ENCODE measurements at places on chromosomes 11 and 22.

DNA sequence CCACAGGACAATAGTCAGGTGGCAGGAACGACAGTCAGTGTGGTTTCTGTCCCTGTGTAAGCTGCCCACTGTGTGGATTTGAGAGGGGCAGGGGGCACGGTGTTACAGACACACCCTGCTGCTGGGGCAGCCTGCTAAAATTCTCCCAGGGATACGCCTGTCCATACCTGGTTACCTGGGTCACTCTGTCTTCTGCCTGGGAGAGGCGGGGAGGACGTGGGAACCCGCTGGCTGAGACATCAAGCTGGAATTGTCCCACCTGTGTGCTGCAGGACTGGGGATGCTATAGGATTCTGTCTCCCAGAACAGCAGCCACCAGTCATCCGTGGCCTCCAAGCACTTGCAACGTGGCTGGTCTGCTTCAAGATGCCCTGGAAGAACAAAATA is 63.8 kb upstream of the LINC01488 start:
- no peak for DNase-seq

DNA sequence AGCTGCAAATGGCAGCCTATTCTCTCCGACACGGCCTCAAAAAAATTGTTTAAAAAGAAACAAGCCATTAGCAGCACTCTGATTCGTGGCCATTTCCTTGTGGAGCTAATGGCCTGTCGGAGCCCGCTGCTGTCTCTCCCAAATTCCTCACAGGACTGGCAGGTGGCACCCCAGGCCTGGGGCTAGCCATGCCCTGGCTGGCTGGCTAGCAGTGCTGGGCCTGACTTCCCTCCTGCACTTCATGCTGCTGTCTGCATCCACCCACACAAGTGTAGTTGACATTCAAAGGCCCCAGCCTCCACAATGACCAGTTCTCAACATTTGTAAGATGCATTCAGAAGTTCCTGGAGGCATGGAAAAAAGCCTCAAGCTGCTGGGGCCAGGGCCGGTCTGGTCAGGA is 61.5 kb downstream of the SMCO4 start:
- no peak for DNase-seq

GRCh38 chr11:16195651-16196050 is 160.7 kb downstream of the SOX6 start:
- DNase-seq: no peak

DNA sequence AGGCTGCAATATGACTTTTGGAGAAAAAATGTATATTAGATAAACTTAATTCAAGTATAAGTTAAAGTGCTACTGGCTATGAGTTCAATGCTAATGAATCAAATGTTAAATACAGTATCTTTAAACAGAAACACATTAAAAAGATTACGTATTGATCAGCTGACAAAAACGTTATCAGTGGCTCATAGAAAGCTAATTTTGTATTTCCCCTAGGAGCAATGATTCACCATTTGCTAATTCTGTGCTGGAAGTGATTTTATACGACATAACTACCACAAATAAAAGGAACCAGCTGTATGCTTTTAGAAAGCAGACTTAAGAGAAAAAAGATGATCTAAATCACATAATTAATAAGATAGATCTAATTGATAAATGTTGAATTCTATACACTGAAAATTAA is 43.6 kb downstream of the MRE11 start:
- no peak for DNase-seq

GRCh38 chr11:13939961-13940906 is 22.3 kb upstream of the SPON1 start:
- no peak for DNase-seq

- DNase-seq: no peak
These were observed 4.0 kb upstream of the PPARA start for GRCh38 chr22:46146329-46146728.

GRCh38 chr11:85930879-85931366 is 75.7 kb downstream of the CCDC83 start:
- no peak for DNase-seq

GRCh38 chr11:24324211-24324610 is 172.6 kb upstream of the LUZP2 start:
- no peak for DNase-seq

- DNase-seq: no peak
These were observed 13.1 kb downstream of the ZBED5 start for GRCh38 chr11:10844796-10845195.

DNA sequence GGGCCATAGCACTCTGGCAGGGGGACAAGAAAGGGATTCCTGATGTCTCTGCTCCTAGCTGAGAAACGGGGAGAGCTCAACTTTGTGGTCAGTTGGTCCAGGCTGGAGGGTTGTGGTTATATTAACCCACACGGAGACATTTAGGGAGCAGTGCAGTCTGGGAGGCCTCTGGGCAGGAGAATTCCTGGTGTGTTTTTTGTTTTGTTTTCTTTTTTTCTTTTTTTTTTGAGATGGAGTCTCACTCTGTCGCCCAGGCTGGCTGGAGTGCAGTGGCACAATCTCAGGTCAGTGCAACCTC is 88.0 kb upstream of the SHISAL1 start:
- no peak for DNase-seq

- no peak for DNase-seq
These were observed 118.6 kb downstream of the TIMP3 start for GRCh38 chr22:32920032-32920628.

- no peak for DNase-seq
These were observed 13.2 kb upstream of the APOL6 start for GRCh38 chr22:35634943-35635540.

- no peak for DNase-seq
These were observed 1.0 kb upstream of the PKNOX2 start for GRCh38 chr11:125163431-125164063.

GRCh38 chr11:77672264-77672663 is 34.7 kb upstream of the CLNS1A start:
- DNase-seq: no peak

DNA sequence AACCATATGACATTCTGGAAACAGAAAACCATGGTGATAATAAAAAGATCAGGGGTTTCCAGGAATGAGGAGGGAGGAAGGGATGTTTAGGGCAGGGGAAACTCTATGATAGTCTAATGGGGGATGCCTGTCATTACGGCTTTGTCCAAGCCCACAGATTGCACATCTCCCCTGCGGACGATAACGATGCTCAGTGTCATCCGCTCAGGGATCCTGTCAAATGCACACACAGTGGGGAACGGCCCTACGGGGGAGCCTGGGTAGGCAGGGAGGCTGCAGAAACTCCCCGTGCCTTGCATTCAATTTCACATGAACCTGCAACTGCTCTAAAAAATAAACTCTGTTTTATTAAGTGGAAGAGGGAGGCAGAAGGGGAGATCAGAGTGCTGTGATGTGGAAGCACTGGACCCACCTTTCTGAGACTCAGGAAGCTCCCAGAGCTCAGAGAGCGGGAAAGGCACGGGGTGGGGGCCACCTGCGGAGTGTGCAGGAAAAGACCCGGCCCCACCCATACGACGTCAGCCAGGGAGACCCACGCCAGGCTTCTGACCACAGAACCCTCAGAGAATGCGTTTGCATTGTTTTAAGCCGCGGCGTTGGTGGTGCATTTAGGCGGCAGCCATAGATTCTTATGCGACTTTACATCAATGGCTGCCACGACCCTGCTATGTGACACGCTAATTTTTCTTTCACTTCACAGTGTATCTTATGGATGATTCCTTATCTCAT is 543.5 kb downstream of the BRD1 start:
- DNase-seq: no peak

- DNase-seq: no peak
These were observed 65.9 kb downstream of the KREMEN1 start for GRCh38 chr22:29138556-29139305.

- DNase-seq: no peak
These were observed 90.6 kb downstream of the ARHGAP42 start for GRCh38 chr11:100777736-100778135.

DNA sequence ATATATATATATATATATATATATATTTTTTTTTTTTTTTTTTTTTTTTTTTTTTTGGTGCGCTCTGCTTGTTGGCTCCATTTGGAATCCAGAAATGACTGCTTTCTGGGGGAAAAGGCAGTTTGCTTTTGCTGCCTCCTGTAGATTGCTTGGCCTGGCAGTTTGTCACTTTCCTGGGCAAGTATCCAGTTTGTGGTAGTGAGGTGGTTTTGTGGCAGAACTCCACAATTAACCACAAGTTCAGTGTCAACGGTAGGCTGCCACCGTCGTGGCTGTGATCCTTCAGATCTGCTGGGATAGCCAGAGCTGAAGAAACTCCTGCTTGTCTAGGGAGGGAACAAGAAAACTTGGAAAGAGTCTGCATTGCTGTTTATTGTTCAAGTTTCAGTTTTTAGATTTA is 5.0 kb upstream of the PDE3B start:
- DNase-seq: no peak

GRCh38 chr22:27213766-27214581 is 556.6 kb downstream of the MIAT start:
- DNase-seq: no peak

- DNase-seq: no peak
These were observed 65.8 kb upstream of the SEPTIN5 start for GRCh38 chr22:19648419-19648929.

- no peak for DNase-seq
These were observed 58.5 kb downstream of the SMCO4 start for GRCh38 chr11:93484716-93485115.

DNA sequence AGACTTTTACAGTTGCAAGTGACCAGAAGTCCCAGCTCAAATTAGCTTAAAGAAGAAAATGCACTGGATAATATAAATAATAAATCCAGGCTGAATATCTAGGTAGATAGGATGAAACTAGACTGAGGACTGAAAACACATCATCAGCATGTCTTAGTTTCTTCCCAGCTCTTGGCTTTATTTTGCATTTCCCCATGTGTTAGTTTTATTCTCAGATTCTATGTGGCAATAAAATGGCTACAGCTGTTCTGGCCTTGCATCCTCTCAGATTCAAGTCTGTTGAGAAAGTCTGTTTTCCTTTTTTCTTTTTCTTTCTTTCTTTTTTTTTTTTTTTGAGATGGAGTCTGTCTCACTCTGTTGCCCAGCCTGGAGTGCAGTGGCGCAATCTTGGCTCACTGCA is 22.6 kb upstream of the CAT start:
- DNase-seq: no peak

DNA sequence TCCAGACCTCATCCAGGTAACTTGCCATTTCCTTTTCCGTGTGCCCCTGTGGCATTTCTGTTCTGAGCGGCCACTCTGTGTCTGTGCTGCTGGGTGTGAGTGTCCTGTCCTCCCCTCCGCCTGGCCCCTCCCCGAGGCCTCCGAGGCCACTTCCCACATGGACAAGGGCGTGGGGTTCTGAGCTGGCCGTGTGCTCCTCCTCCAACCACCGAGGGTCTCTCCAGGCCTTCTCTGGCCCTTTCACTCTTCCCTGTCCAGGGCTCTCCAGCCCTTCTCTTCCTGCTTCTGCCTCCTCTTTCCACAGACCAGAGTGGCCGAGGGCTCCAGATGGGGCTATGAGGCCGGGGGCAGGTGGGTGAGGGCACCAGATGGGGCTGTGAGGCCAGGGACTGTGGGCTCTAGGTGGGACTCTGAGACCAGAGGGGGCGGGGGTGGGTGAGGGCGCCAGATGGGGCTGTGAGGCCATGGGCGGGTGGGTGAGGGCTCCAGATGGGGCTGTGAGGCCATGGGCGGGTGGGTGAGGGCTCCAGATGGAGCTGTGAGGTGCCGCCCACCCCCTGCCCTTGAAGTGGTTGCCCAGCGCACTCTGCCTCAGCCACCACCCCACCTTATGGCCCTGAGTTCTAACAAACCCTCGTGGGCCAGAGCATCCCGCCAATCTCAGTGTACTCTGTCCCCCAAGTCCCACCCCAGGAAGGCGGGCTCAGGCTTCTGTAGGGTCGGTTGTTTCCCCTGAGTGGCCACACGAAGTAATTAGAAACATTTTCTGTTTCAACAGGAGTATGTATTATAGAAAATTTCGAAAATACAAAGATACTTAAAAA is 24.1 kb downstream of the PTDSS2 start:
- no peak for DNase-seq

DNA sequence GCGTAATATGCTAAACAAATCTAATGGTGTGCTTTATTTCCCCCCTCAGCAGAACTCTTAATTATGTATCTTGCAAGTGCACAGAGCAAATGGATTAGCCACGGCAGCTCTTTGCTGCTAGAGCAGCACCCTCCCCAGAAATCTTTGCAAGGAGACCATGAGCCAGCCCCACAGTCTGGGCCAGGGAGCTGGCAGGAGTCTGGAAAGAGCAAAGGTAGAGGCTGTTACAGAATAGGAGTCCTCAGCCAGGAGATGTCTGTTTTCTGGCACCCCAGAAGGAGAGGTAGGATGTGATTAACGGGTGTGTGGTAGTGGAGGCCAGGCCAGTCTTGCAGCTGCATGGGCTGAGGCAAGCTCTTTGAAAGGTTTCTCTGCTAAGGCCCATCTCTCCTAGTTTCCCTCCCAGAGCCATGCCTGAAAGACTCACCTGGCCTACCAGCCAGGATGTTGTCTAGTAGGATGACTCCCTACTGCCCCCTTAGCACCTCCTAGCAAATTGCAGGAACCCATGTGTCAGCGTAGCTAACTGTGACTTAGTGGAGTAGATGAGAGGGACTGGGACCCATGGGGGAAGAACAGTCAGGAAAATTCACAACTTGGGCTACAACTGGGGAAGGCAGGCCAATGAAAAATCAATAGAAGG is 557.2 kb downstream of the BUD13 start:
- DNase-seq: no peak

GRCh38 chr11:76856571-76856970 is 4.1 kb upstream of the ACER3 start:
- no peak for DNase-seq

DNA sequence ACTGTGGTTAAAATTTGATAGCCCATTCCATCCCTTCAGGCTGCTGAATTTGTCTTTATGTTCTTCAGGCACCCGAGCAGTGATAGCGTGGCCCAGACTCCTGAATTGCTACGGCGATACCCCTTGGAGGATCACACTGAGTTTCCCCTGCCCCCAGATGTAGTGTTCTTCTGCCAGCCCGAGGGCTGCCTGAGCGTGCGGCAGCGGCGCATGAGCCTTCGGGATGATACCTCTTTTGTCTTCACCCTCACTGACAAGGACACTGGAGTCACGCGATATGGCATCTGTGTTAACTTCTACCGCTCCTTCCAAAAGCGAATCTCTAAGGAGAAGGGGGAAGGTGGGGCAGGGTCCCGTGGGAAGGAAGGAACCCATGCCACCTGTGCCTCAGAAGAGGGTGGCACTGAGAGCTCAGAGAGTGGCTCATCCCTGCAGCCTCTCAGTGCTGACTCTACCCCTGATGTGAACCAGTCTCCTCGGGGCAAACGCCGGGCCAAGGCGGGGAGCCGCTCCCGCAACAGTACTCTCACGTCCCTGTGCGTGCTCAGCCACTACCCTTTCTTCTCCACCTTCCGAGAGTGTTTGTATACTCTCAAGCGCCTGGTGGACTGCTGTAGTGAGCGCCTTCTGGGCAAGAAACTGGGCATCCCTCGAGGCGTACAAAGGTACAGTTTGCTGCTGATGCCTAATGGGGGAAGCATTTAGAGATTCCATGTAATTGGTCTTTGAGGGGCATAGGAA is 4.7 kb downstream of the MADD start:
- no peak for DNase-seq

- DNase-seq: peak; percentile 4
These were observed 938.4 kb downstream of the BRD1 start for GRCh38 chr22:48889209-48889830.

DNA sequence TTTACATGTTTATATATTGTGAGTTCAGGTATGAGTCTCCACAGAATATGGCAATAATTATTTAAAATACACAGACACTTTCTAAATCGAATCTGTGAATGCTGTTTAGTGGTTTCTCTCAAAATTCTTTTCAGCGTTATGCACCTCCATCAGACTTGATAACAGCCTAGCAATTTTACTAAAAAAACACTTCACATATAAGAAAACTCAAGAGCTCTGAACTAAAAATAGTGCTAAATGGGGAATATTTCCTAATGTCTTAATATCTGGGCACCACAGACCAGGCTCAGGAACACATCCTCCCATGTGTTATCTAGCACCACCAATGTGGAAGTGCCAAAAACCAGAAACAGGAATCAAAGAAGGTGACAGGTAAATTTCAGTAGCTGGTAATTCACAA is 47.9 kb downstream of the ARHGAP32 start:
- DNase-seq: no peak
